ENCODE measurements at places on chromosomes 3 and 15.

DNA sequence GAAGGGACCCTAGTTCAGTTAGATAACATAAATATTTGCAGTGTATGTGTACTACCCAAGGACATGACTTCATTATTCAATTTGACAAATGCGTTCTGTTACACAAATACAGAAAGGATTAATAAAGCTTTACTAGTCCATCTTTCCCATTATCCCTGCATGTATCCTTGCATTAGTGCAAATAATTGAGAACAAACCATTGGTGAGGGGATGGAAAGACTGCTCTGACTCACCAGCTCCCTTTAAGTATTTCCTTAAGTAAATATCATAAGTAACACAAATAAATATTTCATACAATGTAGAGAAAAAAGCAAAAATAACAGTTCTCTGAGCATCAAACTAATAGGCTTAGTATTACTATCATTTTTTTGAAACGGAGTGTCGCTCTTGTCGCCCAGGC lies 1.9 kb upstream of the GPD1L start:
- DNase-seq, result no peak

DNA sequence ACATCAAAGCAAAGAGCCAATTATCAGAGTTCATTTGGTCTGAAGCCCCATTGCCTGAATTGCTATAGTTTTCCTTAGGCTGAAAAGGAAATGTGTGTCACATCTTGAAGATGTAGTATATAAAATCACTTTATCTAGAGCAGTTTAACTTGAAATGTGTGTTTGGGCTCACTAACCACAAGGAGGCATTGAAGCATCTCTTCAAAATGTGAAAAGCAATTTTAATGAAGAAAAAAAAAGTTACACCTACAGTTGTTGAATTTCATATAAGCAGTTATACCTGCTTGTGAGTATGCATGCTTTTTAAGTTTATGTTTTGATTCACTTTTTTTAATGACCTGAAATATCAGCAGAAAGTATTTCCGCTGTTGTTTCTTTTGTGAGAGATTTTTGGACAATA lies 129.3 kb downstream of the IQCH start:
- DNase-seq, result no peak

DNA sequence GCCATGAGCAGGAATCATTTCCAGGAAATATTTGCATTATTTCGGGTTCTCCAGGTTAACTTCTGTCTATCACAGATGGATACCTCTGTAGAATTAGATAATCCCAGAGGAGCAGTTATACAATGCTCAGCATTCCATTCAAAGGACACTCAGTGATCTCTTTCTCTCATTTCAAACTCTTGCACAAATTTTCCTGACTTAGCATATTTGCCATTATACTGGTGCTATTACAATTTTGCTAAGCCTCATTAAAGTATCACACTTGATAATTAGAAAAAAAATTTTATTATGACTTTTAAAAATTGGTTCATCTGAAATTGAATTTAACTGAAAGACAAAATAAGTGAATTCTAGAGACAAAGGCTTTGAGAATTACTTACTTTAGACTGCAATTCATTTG lies 469.0 kb downstream of the EPHA3 start:
- no peak for DNase-seq

- no peak for DNase-seq
These were observed 191.9 kb upstream of the CTNNB1 start for GRCh38 chr3:41007399-41007798.

GRCh38 chr3:81279481-81280379 lies 481.7 kb downstream of the GBE1 start:
- no peak for DNase-seq

All from H1 (cell line).